ENCODE measurements at places on chromosomes 3 and 15.

DNA sequence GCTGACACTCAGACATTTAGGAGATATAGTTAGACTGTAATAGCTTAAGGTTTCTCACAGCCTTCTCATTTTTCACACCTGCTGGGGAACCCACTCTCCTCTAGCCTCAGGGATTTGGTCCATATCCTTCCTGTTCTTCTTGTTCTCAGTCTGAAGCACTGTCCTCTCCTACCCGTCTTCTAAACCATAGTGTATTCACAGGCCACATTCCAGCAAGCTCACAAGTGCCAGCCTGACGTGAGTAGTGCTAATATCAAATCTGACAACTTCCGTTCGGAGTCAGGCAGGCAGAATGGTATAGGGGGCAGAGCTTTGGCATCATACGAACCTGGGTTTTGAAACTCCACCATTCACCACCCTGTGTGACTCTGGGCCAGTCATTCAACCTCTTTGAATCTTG, 6.9 kb upstream of the CA12 start:
- DNase-seq, result no peak

GRCh38 chr15:41886741-41887140, 7.1 kb downstream of the SPTBN5 start:
- DNase-seq, result no peak

GRCh38 chr3:138348754-138349739, 668 bp downstream of the MRAS start:
- DNase-seq, result no peak

DNA sequence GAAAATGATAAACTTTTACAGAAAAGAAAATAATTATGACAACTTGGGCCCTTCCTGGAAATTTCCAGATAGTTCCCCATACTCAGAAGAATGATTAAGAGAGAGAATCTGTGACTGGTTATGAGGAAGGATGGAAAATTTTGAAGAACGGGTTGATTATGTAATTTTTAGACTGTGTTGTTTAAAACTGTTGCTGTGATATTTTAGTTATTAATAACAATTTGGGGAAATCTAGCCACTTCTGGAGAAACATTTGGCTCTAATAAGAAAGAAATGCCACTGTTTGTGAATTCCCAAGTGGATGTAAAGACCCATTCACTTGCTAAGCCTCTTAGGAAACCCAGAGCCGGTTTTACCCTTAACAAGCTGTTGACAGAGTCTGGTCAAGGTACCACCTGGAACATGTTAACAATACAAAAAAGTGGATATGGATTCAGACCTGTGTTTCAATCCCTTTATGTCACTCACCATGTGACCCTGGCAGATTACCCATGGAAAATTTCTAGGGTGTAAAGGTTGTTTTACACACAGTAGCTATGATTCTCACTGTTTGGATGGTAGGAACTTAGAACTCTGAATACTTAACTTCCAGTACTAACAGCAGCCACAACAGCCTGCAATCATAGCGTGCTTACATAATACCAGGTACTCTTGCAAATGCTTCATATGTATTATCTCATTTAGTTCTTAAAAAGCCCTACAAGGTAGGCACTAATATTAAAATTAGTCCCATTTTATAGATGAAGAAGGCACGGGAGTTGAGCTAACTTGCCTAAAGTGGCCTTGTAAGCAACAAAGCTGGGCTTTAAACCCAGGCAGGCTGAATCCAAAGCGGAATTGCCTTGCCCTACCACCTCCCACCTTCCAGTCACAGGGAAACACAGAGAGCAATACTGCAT, 32.0 kb downstream of the ZBTB38 start:
- DNase-seq, result no peak

- DNase-seq, result no peak
Measured at GRCh38 chr3:129441782-129442181, 1.8 kb downstream of the IFT122 start.

DNA sequence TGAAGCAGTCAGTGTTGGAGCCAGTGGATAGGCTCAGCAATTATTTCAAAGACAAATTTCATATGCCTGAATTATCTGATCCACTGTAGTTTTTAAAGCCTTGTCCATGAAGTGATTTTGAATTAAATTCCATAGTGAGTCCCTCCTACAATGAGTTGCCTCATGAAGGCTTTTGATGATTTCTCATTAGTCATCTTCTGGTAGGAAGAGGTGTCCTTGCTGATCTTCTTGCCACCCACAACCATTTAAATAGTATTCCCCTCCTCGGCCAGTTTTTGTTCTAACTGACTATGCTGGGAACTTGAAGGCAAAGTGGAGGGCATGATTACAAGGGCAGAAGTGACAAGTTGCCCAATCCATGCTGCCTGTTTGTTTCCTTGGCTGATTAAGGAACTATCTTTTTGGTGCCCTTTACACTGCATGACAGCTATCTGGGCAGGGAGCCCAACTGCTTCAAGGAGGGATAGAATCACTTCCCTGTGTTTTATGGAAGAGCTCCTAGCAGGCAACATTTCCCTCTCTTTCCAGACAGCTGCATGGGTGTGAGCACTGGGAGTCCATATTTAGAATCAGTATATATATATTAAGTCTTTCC, 617.5 kb downstream of the ZPLD1 start:
- peak; percentile 35 for DNase-seq

- DNase-seq, result no peak
Measured at GRCh38 chr3:62843508-62843907, 31.7 kb downstream of the CADPS start.

DNA sequence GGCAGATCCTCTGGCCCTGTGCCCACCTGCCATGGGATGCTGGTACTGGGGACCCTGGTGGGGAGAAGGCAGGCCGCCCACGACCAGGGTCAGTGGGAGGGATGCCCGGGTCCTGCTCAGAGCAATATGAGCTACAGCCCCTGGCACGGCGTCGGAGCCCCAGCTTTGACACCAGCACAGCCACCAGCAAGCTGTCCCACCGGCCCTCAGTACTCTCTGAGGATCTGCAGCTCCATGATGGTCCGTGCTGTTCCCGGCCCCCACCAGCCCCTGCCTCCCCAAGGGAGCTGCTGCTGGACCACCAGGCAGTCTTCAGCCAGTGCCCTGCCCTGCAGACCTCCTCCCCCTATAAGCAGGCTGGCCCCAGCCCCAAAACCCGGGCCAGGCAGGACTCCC, 11.5 kb downstream of the DISP2 start:
- DNase-seq, result no peak

GRCh38 chr3:45593708-45594601, 596 bp upstream of the LIMD1 start:
- DNase-seq, result no peak

DNA sequence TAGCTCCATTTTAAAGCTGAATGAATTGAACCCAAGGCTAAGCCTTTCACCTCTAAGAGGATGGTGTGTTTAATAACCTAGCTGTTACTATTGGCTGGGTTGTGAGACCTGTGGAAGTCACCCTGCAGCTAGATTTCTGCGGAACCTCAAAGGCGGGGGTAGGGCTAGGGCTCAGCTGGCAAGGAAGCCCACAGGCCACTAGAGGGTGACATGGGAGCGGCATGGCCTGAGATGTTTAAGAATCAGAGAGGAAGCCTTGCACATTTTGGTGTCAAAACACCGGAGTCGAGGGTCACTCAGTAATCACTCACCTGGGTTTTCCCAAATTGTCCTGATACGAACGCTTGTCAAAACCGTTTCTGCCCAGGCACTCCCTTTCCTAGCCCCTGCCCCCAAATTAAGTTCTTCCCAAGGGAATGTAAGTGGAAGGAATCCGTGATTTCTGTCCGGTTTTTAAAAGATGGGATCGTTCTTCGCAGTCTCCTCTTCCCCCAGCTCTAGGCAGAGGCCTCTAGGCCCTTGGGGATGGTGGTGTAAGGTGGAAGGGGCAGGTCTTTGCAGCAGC, 3.8 kb upstream of the ACAD9 start:
- DNase-seq, result no peak

GRCh38 chr15:69648212-69648611, 195.6 kb downstream of the RPLP1 start:
- no peak for DNase-seq

GRCh38 chr15:67180035-67180434, 74.4 kb downstream of the AAGAB start:
- no peak for DNase-seq

DNA sequence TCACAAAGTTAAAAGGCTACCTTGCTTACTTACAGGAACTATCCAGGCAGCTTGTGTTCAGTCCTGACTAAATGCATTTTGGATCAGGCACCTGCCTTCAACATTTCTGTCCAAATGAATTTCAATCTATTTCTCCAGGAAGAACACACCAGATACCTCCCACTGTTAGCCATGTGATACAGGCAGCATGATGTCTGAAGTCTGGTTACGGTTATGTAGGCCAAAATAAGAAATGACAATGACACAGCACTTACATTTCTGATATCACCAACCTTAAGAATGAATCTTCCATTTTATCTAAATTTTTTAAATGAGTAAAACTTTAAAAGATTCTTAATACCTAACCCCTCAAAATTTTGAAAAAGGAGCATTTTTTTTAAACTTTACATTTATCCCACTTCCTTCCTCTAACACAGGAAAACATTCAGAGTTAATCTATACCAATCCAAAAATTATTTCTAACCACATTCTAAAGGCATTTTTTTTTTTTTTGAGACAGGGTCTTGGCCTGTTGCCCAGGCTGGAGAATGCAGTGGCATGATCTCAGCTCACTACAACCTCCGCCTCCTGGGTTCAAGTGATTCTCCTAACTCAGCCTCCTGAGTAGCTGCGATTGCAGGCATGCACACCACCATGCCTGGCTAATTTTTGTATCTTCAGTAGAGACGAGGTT, at the start of gene MAP4:
TSS of gene MAP4 (minus strand) at position 116 of the 673 bp plus-strand sequence. CDS start 17,556 bp downstream, outside the sequence.
- DNase-seq, result no peak

DNA sequence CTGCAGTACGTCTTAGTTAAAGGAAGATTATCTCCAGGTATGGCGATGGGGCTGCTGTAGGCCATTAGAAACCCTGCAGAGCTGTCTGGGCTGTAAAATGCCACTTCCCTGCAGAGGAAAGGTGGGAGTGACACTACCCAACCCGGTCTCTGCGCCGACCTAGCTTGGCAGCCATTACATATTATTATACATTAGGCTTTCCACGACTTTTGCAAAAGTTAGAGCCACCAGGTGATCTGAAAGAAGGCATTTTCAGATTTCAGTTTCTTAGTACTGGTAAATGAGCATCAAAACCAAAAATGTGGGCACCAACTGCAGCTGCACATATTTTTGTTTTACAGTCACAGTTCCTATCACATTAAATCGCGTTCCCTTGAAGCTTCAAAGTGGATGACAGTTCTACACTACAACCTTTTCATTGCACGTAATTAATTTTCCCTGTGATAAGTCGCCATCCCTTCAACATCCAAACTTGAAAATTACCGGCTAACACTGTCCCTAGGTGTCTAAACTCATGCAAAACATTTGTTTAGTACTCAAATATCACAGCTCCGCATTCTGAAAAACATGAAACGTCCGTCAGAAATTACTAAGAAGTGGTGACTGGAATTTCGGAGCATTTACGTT, 81.4 kb upstream of the CHD2 start:
- DNase-seq, result no peak
